ENCODE measurements at places on chromosomes 4 and X.

GRCh38 chr4:136056748-136057147 lies 1475.5 kb downstream of the PCDH18 start:
- no peak for DNase-seq

DNA sequence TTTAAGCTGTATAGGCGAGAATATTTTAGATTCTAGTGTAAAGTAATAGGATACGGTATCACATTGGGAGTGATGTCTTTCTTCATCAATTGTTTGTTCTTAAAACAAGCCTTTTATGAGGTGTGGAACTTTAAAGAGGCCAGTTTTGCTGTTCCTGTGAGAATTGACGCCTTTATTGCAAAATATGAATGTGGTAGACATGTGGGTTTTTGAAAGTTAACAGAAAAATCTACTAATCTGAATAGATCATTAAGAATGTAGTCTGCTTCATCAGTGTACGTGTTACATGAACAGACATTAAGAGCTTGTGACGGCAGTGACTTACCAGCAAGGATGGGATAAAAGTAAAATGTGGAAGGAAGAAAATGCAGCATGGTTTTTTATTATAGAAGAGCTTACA lies 63.8 kb downstream of the STOX2 start:
- DNase-seq, result no peak

- no peak for DNase-seq
Measured at GRCh38 chr4:102404431-102404969, 59.2 kb upstream of the SLC39A8 start.

DNA sequence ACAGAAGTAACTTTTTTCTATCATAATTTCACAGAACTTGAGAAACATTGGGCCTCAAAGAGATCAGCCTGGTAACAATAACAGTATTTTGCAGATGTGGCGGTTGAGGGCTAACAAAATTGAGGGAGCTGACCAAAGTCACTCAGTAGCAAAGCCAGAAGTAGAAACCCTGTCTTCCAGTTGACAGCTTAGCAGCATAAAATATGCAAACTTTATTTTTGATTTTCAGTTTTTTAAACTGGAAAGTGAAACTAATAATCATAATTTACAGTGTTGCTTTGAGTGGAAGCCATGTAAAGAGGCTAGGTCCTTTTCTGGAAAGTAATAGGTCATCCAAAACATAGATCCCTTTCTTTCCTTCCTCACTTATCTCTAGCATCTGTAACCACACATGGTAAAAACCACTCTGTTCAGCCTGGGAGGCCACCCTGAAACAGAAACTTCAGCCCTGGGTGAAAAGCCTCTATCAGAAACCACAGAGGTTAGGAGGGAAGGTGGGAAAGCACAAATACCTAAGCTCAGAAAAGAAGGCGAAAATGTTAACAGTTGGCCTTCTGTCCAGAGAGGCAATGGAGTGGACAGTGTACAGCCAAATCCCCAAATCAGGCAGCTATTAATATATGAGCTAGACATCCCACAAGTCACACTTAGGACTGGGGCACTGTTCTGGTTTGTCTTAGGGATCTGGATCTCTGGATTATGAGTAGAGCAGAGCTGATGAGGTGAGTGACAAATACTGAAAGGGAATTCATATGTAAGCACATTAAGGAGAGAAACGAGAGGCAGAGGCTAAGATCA lies 61.1 kb upstream of the ARSJ start:
- no peak for DNase-seq

- DNase-seq, result no peak
Measured at GRCh38 chr4:153082322-153083301, 121.6 kb upstream of the TRIM2 start.

GRCh38 chr4:33176566-33176965 lies 2456.4 kb downstream of the PCDH7 start:
- DNase-seq, result no peak

DNA sequence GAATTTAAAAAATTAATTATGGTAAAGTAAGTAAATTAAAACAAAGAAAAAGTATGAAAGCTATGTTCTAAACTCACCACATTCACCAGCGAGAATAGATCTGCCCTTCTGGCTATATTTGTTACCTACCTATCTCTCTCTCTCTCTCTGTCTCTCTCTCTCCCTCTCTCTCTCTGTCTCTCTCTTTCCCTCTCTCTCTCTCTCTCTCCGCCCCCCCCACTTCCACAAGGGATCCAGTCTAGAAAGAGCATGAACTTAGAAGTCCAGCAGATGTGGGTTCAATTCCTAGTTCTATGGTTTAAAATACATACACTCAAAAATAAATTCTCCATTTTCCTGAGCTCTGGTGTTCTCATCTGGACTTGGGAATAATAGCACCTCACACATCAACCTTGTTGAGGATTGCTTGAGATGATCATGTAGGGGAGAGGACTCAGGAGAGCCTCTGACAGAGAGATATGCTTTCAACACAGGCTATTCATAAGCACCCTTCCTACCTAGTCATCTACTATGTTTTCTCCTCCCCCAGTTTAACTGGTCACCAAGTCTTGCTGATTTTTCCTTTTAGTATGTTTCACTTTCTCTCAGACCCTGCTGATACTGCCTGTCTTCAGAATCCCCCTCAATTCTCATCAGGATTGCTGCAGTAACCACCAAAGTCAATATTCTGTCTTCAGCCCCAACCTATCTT lies 64.7 kb downstream of the SLC7A11 start:
- DNase-seq, result no peak

GRCh38 chrX:42524379-42524778 lies 253.6 kb downstream of the PPP1R2C start:
- no peak for DNase-seq

- DNase-seq, result no peak
Measured at GRCh38 chr4:41913509-41913908, 21.7 kb upstream of the TMEM33 start.

- no peak for DNase-seq
Measured at GRCh38 chr4:102551958-102552565, 50.9 kb downstream of the NFKB1 start.

DNA sequence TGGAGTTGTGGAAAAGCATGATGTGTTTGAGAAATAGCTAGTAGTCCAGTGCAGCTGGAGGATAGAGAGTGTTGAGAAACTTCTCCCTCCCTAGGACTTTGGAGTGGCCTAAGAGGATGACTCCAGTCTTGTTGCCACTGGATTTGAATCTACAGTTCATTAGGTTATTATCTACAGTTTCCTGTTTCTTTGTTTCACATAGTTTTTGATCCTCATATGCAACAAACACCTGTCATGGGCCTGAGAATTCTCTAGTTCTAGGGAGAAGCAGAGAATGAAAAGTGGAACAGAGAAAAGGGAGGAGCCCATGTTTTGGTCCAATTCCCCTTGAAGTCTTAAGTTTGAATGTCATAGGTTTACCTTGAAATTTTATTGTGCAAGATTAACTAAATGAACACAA lies 73.6 kb upstream of the TBC1D9 start:
- no peak for DNase-seq

- no peak for DNase-seq
Measured at GRCh38 chrX:68844581-68844980, 15.8 kb downstream of the EFNB1 start.

DNA sequence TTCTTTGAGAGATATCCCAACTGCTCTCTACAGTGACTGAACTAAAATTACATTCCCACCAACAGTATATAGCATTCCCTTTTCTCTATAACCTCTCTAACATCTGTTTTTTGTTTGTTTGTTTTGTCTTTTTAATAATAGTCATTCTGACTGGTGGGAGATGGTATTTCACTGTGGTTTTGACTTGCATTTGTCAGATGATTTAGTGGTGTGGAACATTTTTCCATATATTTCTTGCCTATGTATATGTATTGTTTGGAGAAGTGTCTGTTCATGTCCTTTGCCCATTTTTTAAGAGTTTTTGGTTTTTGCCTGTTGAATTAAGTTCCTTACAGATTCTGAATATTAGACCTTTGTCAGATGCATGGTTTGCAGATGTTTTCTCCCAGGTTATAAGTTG lies 9.0 kb downstream of the USO1 start:
- no peak for DNase-seq

GRCh38 chr4:165783626-165784025 lies 89.4 kb upstream of the TLL1 start:
- no peak for DNase-seq

DNA sequence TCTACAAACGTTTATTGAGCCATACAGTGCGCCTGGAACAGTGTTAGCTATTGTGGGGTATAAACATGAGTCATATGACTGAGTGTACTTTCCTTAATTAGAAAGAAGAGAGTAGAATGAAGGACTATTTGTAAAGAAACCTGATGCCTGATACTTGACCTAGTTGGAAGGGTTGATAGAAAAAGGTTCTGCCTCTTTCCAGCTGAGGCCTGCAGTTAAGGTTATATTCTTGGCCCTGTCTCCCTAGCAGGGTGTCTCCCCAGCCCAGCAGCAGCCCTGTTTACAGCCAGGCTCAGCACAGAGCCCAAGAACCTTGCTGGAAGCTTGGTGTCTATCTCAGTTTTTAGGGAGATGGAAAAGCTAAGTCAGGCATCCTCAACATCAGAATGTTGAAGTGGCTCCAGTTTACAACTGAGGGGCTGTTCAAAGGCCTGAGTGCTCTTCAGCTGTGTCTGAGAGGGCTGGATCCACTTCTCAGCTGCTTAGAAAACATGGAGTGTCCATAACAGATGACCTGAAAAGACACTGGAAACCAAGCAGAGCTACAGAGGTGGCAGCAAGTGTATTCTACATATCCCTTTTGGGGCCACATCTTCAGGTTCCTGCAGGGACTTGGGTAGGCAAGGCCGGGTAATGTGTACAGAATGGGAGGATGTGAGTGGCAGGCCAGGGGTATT lies 21.6 kb downstream of the NYX start:
- DNase-seq, result peak; percentile 55

DNA sequence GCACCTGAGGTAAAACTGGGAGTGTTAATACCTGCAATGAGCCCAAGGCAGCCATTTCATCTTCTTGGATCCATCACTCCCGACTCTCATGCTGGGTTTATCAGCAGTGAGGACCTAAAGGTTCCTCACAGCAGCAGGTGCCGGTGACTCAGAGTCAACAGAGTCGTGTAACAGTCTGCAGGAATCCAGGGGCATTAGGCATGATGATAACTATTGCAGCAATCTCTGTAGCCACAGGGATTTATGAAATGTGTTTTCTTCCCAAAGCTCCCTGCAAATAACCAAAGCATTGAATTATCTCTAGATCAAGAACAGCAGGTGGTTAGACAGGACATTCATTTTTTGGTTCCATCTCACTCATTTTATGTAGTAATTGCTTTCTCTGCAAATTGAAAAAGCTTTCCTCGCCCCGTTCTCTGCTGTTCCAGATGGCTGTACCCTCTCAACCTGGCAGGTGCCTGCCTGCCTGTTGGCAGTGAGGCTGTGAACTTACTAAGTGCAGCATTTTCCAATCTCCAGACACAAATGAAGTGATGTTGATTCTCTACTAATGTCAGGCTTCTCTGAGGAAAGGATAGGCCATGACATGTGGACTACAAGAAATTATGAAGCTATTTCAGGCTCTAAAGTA lies 48.1 kb upstream of the TSPAN7 start:
- DNase-seq, result no peak

- DNase-seq, result no peak
Measured at GRCh38 chr4:182799515-182800215, 117.5 kb downstream of the DCTD start.

- no peak for DNase-seq
Measured at GRCh38 chr4:14607001-14607400, 395.3 kb upstream of the CPEB2 start.

DNA sequence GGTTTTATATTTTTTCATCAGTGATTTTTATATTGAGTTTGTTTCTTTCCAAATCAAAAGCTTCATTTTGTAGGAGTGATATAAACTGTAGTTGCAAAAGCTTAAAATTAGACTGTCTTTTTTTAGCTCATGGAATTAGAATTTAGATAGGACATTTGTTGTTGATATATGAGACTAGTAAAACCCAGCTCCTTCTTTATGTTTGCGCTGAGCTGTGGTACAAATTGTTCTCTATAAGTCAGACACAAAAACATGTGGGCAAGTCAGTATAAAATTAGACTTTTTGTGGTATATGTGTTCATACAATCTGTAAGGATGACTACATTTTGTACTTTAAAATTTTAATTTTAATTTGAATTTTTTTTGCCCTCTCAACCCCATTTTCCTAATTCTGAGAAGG lies 18.3 kb downstream of the FHIP1A start:
- no peak for DNase-seq

All from NCI-H1436 (cell line).